ENCODE measurements at places on chromosomes 6 and 20. TPM values are rescaled to one million over a fixed set of nuclear protein-coding genes. Genes with fewer than 3 reads are reported as not detected.

DNA sequence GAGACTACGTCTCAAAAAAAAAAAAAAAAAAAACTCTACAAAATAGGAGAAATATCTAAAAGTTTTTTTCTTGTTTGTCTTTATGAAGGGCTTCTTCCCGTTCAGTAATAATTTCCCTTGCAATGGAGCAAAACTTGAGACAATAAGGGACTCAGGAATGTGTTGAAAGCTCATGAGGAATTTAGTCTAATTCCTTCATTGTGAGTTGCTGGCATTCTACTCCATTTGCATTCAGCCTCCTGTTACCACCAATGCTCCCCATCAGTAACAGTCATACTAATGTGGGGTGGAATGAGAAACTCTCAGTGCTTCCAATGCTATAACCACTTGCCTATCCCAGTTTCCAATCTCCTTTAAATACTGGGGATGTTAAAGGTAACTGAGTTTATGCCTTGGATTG is 576.7 kb upstream of the AGPAT4 start:
- no peak for DNase-seq

DEFB132 gene
- not detected for polyA plus RNA-seq

DNA sequence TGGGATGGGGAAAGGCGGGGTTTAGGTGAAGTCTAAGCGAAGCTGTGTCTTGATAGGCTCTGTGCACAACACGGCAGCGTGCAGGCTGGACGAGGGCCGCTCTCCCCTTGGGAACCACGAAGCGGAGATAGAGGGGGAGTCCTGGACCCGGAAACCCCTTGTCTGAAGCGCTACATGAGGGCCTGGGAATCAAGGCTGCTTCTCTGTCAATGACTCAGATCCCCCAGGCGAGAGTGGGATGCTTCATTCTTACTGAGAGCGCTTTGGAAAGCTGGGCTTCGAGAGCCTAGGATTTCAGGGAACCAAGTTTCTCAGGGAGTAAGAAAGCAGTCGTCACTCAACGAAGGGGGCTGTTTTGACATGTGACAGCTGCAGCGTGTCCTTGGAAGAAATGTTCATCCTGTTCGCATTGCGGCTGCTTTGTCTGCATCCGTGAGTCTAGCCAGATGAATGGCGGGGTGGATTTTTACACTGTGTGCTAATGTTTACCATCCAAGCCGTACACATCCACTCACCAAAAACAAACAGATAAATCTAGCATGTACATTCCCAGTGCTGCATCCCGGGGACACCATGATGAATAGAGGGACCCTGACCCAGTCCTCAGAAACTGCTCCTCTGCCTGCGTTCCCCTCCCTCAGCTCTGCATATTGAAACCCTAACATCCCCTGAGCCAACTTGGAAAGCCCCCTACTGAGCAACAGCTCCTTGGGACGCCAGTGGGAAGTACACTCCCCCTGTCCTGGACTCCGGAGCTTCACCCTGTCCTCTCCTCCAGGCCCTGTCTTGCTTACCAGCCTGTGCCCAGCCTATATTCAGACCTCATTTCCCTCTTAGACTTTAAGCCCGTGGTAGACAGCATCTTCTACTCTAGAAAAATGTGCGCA is 24.5 kb upstream of the RTF2 start:
- no peak for DNase-seq

FRMD1 gene
- not detected for polyA plus RNA-seq

LST1 gene
- polyA plus RNA-seq = 1.8 TPM

- no peak for DNase-seq
These were observed 4.3 kb upstream of the PSORS1C2 start for GRCh38 chr6:31143148-31143547.

MUC21 gene
- polyA plus RNA-seq = not detected

- no peak for DNase-seq
These were observed 236.6 kb upstream of the BMP2 start for GRCh38 chr20:6530779-6531315.

DNA sequence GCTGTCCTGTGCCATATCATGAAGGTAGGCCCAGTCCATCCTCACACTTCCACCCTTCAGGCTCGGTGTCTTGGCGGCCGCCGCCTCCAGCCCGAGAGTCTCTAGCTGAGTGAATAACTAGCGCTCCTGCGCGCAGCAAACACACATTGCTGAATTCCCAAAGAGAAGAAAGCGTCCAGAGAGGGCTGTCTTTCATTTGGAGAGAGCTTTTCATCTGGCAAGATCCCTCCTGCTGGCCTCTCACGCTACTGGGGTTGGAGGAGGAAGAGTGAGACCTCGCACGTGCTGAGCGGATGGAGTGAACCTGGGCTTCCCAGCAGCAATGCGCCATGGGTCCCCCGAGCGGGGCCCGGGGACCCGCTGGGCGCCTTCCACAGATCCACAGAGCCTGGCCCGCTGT is 73.2 kb downstream of the NCR2 start:
- DNase-seq = no peak

NKAIN2 gene
- polyA plus RNA-seq = 0.03 TPM

- DNase-seq = no peak
These were observed 146.0 kb downstream of the CEBPB start for GRCh38 chr20:50336661-50337060.

GRCh38 chr20:23106271-23106851 is 20.2 kb upstream of the CD93 start:
- DNase-seq = peak; percentile 93

SLC17A3 gene
- polyA plus RNA-seq = not detected

DNA sequence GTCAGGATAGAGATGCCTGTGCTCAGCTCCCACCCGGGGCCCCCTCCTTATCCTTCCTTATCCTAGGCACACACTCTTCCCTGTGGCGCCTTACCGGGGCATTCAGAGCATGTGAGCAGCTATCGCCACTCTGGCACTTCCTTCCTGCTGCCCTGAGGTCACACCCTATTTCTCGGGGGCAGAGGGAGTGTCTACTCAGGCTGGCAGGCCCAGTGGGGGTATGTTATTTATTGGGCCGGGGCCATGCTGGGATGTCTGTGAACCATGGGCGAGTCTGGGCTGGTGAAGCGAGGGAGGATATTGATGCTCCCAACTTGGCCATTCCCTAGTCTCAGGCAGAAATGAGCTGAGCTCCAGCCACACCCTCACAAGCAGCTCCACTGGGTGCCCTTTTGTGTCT is 3.9 kb upstream of the LY6G6D start:
- peak; percentile 20 for DNase-seq

All from endothelial cell of umbilical vein (primary cell).